ENCODE measurements at places on chromosomes 1 and 21.

DNA sequence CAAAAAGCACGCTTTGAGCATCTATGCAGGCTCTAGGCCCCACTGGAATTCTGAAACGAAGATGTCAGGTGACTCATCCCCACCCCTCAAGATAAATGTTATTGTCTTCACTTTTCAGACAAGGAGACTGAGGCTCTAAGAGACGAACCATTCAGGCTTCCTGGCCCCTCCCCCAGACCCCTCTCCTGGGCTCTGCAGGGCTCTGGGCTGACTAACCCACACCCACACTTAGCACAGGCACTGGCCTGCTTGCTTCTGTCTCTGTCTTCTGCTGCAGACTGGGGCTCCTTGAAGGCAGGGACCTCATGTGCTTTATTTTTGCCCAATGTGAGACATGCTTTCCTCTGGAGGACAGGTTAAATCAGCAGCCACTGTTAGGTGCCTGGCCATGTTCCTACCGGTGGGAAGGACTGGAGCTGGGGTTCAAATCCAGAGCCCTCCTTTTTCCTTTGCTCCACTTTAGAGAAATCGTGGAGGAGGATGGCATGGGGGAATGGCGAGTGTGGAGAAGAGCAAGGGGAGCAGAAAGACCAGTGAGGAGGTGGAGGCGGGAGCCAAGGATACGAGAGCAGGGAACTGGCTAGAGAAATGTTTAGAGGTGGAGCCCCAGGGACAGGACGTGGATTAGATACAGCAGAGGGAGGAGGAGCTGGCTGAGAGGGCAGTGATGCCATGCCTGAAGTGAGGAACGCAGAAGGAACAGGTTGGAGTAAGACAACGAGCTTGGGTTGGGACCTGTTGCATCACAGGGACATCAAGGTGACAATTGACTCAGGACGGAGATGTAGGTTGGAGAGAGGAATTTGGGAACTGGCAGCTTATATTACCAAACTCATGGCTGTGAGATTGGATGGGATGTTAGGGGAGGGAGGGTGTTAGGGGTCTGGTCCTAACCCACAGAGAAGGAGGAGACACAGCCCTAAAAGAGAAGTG is 1.7 kb downstream of the TMEM125 start:
- no peak for DNase-seq

GRCh38 chr1:18632783-18633421 is 2.3 kb downstream of the PAX7 start:
- no peak for DNase-seq

DNA sequence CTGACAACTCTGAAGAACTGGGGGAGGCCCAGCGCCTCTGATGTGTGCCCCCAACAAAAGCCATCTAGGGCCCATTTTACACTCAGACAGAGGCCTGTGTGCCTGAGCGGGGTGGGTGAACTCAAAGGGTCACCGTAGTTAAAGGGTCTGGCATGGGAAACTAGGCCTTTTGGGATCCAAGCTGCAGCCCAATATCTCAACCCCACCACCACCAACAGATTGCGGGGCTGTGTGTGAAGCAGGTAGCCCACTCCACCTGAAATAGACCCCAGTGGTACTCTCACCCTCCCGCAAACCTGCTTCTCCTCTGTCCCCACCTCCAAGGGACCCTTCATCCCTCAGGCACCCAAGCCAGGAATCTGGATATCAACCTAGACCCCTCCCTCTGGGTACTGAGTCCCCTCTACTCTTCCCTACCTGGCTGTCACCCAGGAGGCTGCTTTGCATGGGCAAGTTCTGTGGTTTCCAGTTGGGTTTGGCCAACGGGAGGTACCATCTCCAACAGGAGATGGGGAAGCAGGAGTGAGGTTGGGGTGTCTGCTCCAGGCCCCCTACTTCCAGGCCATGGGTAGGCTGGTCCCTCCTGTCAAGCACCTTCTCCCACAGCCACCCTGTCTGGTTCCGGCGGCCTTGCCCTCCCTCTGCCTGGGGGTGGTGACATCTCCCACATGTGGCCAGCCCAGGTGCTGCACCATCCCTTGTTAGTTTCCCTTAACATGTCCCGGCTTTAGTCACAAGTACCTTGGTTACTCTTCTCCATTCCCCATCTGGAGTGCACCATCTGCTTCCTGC is 35.2 kb upstream of the LRP8 start:
- no peak for DNase-seq

DNA sequence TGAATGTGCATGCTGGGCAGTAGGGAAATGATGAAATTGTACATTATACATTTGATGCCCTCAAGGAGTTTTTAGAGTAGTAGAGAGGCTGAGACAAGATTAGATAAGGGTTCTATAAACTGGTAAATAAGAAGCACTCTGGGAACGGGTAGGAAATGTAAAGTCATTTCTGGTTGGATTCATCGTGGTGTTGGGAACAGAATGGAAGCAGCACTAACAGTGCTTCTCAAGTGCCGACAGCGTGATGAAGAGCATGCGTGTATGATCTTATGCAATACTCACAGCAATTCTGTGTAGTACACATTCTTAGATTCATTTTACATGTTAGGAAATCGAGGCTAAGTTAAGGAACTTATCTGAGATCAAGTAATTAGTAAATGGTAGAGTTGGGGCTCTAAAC is 45.9 kb downstream of the GPR88 start:
- no peak for DNase-seq

GRCh38 chr21:23684431-23684830 is 1922.8 kb downstream of the MRPL39 start:
- no peak for DNase-seq

DNA sequence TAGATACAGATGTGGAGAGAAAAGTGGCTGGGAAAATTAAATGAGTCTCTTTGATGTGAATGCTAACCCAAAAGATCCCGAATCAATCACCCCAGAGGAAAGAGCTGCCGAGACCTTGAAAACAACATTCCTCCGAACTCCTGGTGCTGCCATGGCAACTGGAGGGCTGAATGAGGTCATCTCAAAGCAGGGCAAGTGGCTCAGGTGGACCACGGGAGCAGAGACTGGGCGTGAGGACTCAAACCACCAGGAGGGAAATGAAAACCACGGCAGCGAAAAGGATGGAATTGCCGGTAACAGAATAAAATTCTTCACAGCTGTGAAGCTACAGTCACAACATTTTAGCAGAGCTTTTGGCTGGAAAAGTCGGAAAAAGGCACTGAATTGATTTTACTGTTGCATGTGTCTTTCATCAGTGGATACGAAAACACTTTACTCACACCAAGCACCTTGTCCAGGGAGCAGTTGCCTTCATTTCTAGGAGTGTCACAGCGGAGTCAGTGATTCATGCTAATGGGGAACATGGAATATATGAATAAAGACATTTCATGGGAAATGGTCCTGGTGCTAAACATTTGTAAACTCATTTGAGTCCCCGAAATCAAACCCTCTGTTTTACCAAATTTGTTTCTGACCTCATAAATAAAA is 23.2 kb upstream of the BECN2 start:
- DNase-seq, result peak; percentile 15

- no peak for DNase-seq
These were observed 106.3 kb downstream of the GALNT2 start for GRCh38 chr1:230173187-230173975.

- no peak for DNase-seq
These were observed 134.6 kb downstream of the HUNK start for GRCh38 chr21:32007456-32007855.

DNA sequence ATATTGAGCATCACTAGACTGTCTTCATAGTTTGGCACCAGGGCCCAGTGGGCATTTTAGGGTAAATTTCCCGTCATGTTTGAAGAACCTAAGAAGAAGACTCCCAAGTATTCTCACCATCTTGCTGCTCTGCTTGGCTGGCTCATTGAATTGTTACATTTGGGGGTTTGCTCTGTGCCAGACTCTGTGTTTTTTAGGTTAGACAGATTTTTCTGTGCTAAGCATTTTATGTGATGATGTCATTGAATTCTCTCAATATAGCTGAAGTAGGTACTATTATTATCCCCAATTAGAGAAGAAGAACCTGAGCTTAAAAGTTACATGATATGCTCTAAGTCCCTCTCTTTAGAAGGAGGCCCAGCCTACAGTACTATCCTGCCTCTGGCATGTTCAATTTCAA is 28.0 kb upstream of the DNASE2B start:
- no peak for DNase-seq

DNA sequence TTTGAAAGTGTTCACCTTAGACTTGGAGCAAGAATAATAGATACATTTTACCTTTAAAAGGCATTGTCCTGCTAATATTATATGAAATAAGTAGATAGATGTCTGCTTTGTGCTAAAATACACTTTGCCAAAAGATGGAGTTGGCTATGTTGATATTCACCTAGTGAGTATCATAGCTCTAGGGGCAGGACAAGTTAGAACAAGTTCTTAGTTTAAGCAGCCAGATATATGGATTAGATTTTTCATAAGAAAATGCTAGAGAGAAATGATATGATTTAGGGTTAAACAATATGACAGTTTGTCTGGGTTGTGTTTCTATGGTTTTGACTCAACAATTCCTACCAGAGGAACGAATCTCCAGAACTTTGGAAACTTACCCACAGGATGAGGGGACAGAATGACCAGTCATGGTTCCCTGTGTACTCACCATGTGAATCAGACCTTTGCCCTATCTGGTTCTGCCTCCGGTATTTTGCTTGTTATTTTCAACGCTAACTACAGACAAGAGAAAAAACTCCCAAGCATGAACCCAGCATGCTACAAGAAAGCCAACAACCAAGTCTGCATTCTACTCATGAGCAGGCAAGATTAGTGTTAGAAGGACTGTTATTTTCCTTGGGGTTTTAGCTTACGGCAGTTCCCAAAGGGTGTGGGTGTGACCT is 1.7 kb downstream of the F5 start:
- no peak for DNase-seq

GRCh38 chr1:2151911-2152310 is 42.7 kb downstream of the FAAP20 start:
- DNase-seq, result no peak

DNA sequence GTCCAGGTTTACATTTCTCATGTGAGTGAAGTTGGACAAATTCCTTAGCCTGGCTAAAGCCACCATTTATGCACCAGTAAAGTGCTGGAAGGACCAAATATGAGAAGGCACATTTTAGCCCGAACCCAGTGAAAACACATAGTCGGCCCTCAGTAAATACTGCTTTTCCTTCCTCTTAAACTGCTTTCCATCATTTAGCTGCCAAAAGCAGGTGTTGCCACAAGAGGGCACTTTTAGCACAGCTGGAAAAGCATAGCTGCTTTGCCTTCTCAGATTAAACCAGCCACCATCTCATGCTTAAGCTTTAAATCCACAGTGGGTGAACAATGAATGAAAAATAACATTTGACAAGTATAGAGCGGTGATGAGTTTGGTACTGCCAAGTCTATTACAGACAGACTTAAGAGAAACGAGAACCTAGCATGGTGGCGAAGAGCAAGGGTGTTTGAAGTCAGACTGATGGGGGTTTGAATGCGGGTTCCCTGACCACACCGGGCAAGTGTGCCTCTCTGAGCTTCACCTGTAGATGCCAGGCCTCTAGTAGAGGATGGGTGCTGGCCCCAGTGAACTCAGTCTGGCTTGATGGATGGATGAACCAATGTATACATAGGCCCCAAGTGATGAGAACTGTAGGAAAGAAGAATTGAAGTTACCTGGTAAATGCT is 57.8 kb downstream of the SLC35D1 start:
- peak; percentile 76 for DNase-seq

- no peak for DNase-seq
These were observed 10.2 kb downstream of the TLCD4 start for GRCh38 chr1:95127380-95127779.

DNA sequence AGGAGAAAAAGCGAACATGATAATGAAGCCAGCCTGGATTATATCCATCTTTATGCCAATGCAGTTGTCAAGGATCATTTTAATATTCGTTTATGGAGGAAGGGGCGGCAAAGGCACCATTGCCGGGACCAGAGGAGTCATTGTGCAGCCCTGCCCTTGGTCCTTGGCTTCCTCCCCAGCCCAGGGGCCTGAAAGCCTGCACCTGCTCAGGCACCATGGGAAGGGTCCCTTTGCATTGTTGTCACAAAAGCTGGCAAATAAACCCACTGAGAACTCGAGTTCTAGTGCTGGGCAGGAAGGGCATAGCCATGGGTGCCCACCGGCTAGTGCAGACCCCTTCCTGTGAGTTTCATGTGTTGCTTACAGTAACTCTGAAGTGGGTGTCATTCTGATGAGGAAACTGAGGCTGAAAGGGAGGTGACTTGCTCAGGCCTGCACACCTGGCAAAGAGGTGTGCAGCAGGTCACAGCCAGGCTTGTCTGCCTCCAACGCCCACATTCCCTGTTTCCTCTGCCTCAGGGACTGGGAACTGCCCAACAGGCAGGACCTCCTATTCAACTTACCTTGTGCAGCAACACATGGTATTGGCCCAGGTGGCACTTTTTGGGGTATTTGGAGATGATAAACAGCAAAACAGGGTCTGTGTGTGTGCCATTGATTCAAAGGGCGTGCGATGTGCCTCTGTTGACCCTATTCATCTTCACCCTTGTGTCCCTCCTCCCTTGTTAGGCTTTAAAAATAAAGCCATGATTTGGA is 84.6 kb downstream of the MAN1C1 start:
- no peak for DNase-seq

DNA sequence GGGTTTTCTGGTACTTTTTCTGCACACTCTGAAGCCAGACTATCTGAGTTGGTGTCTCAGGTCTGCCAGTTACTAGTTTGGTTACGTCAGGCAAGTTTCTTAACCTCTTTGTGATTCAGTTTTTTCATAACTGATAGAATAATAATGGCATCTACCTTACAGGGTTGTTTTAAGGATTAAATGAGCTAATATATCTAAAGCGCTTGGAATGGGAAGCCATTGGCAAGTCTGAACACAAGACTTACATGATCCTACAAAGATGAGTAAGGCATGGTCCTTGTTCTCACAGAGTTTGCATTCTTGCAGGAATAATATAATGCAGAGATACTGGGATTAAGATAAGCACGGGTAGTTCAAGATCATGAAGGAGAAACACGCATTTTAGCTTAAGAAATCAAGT is 9.2 kb upstream of the DENND2D start:
- DNase-seq, result no peak

DNA sequence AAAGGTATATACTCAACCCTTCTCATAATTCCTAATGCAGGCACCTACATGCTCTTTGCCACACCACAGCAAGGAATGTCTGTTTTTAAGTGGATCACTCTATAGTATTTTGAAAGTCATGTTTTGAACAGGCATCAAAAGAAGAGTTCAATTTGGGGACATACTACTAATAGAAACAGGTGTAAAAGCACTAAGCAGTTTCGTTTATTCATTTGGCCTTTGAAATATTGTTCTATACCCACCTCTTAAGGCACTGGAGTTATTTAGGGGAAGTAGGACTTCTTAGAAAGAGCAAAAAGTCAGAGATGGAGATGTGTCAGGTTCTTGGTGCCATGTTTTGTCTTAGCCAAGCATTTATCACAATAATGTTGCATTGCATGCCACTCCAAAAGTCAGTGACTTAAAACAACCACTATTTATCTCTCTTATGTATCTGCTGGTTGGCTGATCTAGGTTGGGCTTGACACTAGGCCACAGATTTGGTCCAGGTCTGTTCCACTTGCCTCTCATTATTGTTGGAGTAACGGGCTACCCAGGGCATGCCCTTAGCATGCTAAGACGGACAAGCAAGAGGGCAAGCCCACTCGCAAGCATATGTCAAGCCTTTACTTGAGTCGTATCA is 107.5 kb downstream of the RGL1 start:
- no peak for DNase-seq

All from globus pallidus (tissue), 1 donor.